Activated gamma-delta T cell treated with Interleukin-2 at 50 U/mL for 16 hours (primary cell): ENCODE measurements at places on chromosomes 1 and 21.

- peak; percentile 46 for DNase-seq
Measured at GRCh38 chr1:226425431-226426031, 17.6 kb upstream of the PARP1 start.

GRCh38 chr1:241213139-241213538, 143.9 kb downstream of the RGS7 start:
- DNase-seq: no peak

GRCh38 chr21:44949779-44950198, 10.0 kb downstream of the SLX9 start:
- peak; percentile 88 for DNase-seq

DNA sequence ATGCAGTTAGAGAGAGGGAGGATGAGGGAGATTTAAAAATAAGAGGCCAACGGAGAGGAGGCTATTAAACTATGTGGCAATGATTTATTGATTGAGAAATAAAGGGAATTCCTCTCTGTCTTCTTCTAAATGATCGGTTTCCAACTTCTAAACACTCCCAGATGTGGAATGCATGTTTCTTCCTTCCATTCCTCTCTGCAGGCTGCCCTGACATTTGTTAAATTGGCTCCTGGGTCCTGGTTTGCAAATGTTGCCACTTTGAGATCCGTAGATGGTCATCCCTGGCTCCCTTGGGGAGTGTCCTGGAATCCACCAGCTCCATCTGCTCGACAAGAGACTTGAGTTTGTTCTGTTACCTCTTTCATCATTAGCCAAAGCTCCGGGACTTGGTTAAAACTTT, 10.3 kb upstream of the C1orf198 start:
- no peak for DNase-seq

DNA sequence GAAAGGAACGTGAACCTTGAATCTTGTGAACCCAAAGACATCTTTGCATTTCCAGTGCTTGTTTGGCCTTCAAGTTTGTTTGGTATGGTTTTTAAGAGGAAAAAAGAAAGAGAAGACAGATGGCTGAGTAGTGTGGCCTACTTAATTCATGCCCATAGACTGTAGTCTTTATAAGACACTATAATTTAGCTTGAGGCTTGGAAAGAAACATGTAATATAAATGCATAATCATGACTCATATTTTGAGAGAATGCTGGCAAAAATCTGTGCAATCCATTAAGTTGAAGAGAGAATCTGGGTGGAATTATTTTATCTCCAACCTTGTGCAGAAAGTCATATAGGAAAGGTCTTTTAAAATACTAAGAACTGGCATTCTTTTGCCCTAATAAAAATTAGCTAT, 179.3 kb downstream of the SIPA1L2 start:
- DNase-seq: no peak
